ENCODE measurements at places on chromosomes 3 and 15. TPM values are rescaled to one million over a fixed set of nuclear protein-coding genes. Genes with fewer than 3 reads are reported as not detected.

Gene SLC24A5
- total RNA-seq = not detected

Gene CIP2A
- 13.0 TPM for total RNA-seq

Gene EPHB1
- total RNA-seq = 0.81 TPM

Gene SPESP1
- total RNA-seq = 1.0 TPM

Gene DCP1A
- total RNA-seq = 10.2 TPM

Gene ALDH1L1
- total RNA-seq = 0.28 TPM

Gene LCTL
- total RNA-seq = not detected

Gene LOXL1
- 20.2 TPM for total RNA-seq

Gene PDHB
- 55.1 TPM for total RNA-seq

Gene TTC21A
- total RNA-seq = 1.8 TPM

Gene CKMT1B
- not detected for total RNA-seq

Gene GRIP2
- total RNA-seq = not detected

Gene COL6A6
- total RNA-seq = 0.09 TPM

Gene STAB1
- 278 TPM for total RNA-seq

Gene MYEF2
- 17.8 TPM for total RNA-seq

Gene AP4E1
- 7.5 TPM for total RNA-seq

Gene PRSS50
- not detected for total RNA-seq

Gene NMB
- total RNA-seq = 3.9 TPM

Gene TMEM87A
- 49.5 TPM for total RNA-seq

Gene DZIP1L
- total RNA-seq = 15.2 TPM

Gene HIGD2B
- total RNA-seq = not detected

Gene ACKR2
- not detected for total RNA-seq

Gene FBXO40
- not detected for total RNA-seq

Gene LHFPL4
- not detected for total RNA-seq

Gene TNNC1
- total RNA-seq = 0.18 TPM

Gene INKA1
- total RNA-seq = 18.9 TPM

Gene UCN2
- total RNA-seq = not detected

Gene GPR87
- total RNA-seq = 0.09 TPM

Gene ZNF385D
- total RNA-seq = 0.27 TPM

Gene CYP8B1
- total RNA-seq = not detected

Gene AADACL2
- not detected for total RNA-seq

Gene WNT5A
- total RNA-seq = 0.09 TPM

Gene RYR3
- not detected for total RNA-seq

Gene SLC22A13
- total RNA-seq = 0.09 TPM

Gene PTH1R
- 0.18 TPM for total RNA-seq

Gene RTP1
- not detected for total RNA-seq

Gene GOLGA6D
- not detected for total RNA-seq

Gene ABHD2
- 40.5 TPM for total RNA-seq

Gene RAD51
- 3.7 TPM for total RNA-seq

Gene KBTBD13
- total RNA-seq = not detected

Gene RASGRP1
- total RNA-seq = 0.85 TPM

Gene TRPM1
- 0.19 TPM for total RNA-seq

Gene MAN2C1
- total RNA-seq = 152 TPM

Gene RETNLB
- total RNA-seq = not detected

Gene PCYT1A
- 108 TPM for total RNA-seq

Gene TIGIT
- total RNA-seq = not detected

Measured in endothelial cell of coronary artery (primary cell).